Posterior cingulate gyrus (tissue), 11 donors: ENCODE measurements at places on chromosomes 1 and 21.

DNA sequence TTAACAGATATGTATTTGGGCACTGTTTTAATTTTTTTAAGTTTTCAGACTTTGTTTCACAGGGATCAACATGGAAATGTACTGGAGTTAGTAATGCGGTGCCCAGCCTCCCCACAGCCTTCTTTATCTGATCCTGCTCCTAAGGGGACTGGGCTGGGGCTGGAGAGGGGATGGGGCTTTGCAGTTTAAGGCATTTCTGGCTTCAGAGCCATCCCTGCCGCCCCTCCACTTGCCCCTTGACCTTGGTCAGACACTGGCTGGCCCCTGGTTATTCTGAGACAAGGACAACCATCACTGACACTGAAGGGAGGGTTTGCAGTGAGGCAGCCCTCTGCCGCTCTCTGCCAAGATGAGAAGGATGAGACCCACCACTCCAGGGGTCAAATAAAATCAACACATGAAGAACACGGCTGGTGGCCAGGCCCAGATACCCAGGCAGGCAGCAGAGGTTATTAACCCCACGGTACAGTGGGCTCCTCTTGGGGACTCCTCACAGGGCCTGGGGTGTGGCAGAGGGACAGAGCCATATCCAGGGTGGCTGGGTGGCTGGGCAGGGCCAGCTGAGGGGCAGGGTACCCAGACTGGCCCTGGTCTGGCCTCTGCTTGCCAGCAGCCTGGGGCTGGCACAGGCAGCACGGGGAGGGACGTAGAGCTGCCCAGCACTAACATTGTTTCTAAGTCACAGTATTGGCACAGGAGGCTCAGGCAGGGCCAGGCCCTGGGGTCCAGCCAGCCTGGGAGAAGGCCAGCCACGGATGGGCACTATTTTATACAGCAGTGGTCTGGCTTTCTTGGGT, 7.2 kb upstream of the UBE2U start:
- peak; percentile 80 for DNase-seq

DNA sequence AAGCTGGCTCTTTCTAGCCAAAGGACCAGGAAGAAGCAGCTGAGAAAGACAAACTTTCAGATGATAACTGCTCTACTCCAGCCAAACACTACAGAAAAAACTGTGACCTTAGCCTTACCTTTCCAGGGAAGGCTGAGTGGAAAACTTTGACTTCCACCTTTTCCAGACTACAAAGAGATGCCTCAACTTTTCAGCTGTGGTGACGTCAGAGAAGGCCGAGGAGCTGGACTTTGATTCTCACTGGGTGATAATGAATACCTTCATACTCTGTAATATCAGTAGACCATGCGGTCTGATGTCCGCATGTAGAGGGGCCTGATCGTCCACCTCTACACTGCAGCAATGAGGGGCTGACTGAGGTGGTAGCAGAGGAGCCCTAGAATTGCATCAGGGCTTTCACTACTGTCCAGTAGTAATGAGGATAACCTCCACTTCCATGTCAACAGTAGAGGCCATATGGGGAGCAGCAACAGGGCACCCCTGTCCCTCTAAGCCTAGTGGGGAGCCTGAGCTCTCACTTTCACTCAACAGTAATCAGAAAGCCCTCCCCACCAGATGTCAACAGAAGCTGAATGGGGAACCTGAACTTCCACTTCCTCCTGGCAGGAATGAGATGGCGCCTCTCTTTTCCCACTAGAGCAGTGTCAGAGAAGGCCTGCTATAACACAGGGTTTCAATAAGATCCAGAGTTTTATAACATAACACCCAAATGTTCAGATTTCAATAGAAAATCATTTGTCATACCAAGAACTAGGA, 28.4 kb upstream of the PADI1 start:
- DNase-seq = no peak

DNA sequence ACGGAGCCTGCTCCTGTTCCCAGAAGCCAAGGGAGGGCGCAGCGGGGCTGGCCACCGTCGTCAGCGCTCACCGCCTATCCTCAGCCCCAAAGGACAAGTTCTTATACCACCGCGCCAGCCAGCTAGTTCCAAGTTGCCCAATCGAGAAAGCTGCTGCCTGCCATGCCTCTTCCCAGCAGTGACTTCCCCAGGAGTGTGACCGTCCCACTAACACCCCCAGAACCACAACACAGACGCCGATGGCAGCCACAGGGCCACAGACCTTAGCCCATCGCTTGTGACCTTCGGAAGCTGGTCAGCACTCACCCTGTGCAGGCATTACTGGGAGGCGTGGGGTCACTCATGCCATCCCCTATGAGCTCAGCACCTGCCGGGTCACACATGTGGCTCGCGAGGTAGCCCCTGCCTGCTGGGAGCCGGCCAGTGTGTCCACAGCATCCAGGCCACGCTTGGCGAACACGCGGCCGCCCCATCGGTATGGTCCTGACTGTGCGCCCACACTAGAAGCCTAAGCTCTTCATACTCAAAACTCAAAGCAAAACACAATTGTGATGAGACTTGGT, 20.1 kb downstream of the NADK start:
- DNase-seq = peak; percentile 54

- no peak for DNase-seq
These were observed 77.7 kb downstream of the MAP3K7CL start for GRCh38 chr21:29208044-29208681.

- DNase-seq = no peak
These were observed 1.4 kb downstream of the KLHDC7A start for GRCh38 chr1:18481921-18482701.

DNA sequence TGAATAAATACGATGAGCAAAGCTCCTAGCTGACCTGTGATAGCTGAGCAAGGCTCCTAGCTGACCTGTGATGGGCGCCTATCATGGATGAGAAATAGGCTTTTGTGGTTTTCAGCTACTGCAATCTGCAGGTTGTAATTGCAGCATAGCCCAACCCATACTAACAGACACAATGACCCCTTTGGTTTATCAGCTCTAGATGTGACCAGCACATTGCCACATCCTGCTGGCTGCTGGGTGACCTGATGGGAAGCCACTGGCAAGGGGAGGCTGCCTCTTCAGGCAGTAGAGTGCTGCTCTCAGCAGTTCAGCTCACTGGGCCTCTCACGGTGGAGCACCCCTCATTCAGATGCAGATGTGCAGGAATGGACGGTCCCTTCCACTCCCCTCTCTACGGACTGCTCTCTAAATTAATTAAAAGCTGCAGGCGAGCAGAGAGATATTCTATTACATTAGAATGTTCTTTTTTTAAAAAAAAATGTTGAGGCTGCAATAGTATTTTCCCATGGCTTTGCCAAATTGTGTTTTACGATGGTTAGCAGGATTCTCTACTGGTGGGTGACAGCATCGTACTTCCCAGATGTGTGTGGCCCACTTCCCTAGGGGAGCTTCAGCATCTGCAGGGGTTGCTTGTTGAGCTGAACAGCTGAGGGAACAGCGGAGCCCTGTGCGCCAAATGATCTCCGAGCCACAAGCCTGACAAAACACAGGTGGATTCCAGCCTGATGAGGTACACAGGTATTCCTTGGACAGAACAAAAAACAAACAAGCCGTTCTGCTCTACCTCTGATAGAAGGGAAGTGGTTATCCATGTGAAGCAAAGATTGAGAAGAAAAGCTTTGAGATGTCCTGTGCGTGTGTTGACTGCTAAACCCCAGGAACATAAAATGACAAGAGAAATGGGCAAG, 65.0 kb downstream of the SYT6 start:
- no peak for DNase-seq

- no peak for DNase-seq
These were observed 60.7 kb downstream of the LRRC8D start for GRCh38 chr1:89881415-89882058.

DNA sequence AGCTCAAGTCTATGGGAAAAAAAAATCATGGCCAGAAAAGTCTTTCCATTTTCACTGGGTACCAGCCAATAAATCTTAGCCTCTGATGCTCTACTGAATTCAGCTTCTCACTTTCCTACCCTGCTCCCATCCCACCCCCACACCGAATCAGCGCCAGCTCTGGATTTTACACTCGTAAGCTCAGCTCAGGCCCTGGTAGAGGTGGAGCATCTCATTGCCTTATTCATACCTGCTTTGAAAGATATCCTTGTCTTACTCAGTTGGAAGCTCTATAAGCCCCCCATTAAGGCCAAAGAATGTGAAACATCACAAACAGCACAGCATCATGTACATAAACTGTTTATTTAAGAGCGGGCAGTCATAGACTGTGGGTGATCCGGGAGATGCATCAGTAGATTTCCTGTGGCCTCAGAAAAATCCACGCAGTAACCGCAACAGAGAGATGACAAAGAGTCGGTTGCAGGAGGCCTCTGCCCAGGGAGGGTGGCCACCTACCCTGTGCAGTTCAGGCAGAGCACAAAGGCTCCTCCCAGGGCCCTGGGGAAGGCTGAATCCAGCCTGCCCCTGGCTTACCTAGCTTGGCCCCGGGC, 36.4 kb upstream of the ETS2 start:
- DNase-seq = no peak

DNA sequence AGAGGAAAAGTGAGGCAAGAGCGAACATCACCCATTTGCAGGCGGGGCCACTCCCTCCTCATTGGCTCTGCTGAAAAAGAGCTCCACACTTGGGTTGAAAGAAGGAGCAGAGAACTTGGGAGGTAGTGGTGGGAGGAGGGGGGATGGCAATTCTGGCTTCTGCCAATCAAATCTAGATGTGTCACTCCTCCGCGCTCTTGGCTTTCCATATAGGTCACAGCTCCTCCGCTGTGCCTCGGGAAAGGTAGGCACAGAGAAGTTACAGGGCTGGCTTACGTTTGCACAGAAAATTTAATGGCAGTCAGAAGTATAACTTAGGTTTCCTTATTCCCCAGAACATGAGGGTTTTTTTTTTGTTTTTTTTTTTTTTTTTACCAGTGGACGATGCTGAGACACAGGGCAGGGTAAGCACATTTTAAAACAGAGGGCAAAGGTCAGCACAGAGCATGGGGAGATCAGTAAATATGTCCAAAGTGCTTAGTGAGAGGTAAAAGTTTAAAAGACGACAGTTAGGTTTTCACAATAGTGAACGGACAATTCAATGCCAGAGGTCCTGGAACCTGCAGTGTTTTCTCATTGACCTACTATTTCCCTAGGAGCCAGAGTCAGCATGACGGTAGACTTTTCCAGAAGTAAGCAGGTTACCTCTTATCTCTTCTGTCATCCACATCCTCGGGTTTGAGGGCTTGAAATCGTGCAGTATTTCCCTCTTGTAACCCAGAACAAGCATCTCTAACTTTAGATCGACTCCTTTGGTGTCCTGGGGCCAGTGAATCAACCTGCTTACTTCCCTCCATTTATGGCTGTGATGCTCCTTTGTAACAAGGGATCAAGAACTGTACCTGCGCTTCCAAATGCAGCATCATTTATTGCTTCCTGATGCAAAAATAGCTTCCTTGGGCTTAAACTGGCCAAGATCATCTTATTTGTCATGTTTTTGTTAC, 258.9 kb upstream of the PROX1 start:
- DNase-seq = no peak
